ENCODE measurements at places on chromosomes 5 and 9.
A peak's percentile ranks its signal among the peaks of the same experiment; 100 is the strongest.

DNA sequence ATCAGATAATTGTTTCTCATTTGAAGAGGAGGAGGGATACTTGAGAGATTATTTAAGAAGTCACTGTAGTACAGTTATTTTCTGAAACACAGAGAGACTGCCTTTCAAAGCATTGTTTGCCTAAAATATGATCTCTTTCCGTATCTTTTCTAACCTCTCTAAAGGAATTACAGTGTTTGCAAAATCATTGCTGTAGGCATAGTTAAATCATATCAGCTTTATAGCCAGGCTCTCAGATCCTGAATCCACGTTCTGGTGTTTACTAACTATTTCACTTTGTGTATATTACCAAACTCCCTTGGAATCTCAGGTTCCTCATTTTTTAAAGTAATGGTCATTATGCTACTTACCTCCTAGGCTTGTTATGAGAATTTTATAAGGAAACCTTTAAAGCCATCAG is 1151.6 kb upstream of the CDH9 start:
- no peak for DNase-seq

DNA sequence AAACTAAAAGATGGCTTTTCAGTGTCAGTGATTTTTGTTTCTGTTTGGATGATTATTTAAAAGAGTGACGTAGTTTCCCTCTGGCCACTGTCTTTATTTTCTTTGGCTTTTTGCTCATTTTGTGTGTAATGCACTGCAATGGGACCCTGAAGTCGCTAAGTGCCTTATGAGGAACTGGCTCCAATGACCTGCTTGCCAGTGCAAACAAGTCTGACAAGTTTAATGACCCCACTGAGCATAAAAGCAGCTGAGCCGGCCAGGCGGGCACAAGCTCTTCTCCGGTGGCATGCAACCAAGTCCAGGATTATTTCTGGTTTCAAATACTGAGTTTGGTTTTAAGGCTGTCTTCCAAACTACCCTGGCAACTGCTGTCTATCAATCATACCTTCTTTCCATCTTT is 15.6 kb upstream of the GNA14 start:
- peak; percentile 28 for DNase-seq

GRCh38 chr5:140923601-140924000 is 2.5 kb upstream of the PCDHAC1 start:
- DNase-seq = no peak

DNA sequence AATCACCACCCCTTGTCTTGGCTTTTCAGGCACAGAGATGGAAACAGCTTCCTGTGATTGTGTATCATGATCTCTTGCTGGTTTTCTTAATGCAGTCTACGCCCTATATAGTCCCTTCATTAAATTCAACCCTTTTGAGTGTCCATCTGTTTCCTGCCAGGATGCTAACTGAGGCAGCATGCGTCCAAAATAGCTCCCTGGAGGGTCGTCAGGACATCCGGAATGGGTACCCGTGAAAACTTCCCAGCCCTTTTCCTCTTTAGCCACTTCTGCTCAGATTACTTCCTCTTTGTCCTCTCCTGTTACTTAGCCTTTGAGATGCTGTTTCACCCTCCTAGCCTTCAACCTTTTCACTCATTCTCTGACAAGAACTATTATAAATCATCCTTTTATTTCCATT is 79.8 kb upstream of the KLF9 start:
- DNase-seq = no peak

- DNase-seq = peak; percentile 43
These were observed 450.5 kb upstream of the CDH10 start for GRCh38 chr5:25095261-25095660.

GRCh38 chr5:35158622-35159369 is 71.5 kb downstream of the PRLR start:
- DNase-seq = no peak

DNA sequence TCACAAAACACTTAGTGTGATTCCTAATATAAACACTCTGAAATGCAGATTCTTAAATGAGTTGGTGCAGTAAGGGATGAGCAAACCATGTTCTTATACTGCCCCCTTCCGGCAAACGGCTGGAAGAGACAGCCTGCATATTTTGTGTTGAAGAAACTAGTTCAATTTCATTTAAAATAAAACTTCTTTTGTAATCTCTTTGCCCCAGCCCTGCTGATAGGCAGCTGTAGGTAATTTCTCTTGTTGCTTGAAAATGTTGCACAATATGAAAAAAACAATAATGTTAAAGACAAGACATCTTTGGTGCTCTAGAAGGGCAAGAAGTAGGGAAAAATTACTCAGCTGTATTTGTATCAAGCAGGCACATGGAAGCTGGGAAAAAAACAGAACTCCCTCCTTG is 89.7 kb upstream of the CCNG1 start:
- DNase-seq = peak; percentile 58

DNA sequence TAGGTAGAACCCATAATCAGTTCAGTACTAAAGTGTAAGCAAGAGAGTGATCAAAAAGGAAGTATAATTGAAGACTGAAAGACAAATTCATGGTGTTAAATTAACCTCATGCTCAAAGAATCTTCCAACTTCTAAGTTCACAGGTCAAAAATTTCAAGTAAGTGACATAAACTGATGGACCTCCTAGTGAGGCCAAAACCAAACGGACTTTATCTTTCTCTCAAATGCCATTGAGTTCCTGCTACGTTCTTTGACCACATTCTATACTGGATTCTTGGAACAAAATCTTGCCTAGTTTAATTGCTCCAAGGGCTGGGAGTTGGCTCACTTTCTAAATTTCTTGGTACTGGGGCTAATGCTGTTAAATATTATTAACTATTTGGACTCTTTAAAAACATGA is 794.9 kb downstream of the TLE4 start:
- no peak for DNase-seq

DNA sequence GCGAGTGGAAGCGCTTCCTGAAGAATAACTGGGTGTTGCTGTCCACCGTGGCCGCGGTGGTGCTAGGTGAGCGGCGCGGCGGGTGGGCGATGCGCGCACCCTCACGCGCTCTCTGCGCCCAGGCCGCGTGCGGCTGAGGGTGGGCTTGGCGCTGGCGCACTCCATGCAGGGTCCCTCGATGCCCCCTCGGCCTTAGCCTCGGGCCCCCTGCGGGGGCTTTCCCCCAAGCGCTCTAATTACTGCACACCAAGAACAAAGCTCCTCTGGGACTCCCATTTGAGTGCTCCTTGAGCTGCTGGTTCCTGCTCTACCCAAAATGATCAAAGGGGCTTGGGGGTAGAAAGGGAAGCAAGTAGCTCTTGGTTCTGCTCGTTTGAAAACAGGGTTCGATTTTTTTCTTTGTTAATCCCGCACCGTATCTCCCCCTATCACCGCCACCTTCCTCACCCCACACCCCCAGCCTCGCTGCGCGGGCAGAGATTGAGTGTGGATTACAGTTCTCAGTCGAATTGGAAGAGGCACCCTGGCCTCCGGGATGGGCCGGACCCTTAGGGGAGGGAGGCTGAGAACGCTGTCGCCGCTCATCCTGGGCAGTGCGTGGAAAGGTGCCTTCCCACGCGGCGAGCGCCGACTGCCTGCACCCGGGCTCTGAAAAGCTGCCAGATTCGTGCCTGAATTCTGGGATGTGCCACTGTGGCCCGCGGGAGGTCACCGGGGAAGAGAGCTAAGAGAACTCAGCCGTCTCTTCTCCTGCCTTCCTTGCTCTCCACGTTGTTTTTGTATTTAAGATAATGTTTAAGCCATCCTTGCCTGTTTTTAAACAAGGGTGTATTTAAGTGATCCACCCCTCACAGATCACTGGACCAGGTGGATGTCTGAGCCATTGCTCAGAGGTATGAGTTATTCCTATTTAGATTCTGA is 697 bp downstream of the SLC1A1 start:
- DNase-seq = no peak

DNA sequence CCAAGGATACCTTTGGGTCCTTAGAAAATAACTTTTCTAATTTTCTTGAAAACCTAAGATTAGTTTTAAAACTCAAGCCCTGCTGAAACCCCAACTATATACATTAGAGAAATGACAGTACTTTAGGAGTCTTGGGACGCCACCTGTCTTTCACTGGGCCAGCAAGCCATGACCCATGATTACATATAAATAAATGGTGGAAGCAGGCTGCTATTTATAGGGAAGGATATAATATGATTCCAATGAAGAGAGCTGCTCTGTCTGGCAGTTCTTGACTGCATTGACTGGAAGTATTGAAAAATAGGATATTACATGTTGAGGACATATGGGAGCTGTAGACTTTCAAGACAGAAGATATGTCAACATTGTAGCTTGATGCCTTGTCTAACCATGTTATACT is 7.3 kb downstream of the JMY start:
- no peak for DNase-seq

DNA sequence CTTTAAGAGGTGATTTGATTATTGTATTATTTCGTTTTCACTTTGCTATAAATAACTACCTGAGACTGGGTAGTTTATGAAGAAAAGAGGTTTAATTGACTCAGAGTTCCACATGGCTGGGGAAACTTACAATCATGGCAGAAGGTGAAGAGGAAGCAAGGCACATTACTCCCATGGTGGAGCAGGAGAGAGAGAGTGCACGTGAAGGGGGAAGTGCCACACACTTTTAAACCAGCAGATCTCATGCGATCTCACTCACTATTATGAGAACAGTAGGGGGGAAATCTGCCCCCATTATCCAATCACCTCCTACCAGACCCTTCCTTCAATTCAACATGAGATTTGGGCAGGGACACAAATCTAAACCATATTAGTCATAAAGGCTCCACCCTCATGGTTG is 36.1 kb upstream of the NDFIP1 start:
- DNase-seq = no peak

DNA sequence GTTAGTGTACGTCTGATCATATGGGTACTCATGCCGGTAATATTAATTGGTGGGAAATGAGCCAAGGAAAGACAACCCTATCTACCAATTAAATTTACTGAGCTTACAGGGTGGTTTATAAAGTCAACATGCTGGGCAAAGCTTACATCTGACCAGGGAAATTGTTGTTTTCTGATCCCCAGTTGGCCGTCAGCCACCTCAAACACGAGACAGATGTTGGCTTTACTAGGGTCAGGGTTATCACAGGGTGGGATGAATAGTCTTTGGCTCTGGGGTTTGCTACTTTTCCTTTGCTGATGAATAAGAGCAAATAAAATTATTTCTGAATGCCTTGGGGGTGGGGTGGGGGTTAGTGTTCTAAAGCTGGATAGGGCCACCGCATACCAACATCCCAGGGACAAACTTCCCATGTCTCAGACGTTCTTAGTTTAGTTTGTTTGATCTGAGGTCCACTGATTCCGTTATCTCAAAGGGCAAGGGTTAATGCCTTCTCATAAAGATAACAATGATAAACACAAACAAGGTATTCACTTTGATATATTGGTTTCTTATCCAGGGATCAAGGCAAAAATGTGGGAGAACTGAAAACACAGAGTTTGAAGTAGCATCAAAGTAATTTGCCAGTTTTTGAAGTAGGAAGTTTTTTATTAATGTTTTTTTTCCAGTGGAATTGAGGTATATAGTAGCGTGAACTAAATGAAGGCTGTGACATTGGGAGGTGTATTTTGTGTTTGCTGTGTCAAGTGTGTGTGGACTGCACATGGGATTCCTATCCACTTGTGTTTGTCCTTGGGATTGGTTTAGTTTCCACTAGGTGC is 109.1 kb upstream of the RPS23 start:
- DNase-seq = peak; percentile 93

- no peak for DNase-seq
These were observed 4.1 kb downstream of the PTCH1 start for GRCh38 chr9:95512709-95513095.

DNA sequence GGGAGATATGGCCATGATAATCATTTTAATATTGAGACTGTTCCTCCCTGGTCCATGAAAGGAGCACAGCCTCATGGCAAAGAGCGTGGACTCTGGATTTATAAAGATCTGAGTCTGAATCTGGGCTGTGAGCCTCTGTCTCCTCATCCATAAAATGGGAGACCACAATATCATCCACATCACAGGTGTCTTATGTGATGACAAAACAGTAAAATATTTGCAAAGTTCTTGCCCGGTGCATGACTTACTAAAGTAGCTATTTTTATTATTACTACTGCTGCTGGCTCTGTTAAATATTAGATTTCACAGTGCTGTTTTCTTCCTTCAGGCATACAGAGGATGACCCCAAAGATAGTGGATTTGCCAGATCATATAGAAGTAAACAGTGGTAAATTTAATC is 74.1 kb downstream of the TEK start:
- no peak for DNase-seq

- DNase-seq = no peak
These were observed 50.9 kb downstream of the MRRF start for GRCh38 chr9:122315534-122315933.

DNA sequence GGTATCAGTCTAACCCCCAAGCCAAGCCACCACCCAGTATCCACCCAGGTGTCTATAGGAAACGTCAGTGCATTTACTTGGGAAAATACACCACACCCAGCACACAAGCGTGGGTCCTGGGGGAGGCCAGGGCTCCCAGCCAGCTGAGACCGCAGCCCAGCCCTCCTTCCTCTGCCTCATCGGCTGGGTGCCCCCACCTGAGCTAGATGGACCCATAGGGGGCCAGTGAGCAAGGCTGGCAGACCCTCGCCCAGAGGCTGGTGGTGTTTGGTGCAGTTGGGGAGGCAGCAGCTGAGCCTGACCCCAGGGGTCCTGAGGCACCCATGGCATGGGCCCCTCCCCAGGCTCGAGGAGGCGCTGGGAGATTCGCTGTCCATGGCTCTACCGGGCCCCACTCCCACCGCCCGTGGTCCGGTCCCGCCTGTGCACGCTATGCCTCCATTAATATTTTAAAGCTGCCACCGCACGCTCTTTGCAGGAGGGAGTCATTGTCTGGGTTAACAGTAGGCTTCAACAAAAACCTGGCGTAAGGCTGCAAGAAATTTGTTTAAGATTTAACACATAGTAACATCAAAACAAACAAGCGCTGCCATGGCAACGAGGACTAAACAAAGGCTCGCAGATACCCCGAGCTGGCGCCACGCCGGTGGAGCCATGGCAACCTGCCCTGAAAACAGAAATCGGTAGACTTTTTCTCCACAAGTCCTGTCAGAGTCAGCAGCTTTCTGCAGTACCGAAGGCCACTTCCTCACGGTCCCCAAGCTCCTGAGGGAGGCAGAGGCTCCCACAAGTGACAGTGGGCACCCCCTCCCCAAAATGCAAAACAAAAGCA is 20.6 kb downstream of the TPPP start:
- peak; percentile 47 for DNase-seq

DNA sequence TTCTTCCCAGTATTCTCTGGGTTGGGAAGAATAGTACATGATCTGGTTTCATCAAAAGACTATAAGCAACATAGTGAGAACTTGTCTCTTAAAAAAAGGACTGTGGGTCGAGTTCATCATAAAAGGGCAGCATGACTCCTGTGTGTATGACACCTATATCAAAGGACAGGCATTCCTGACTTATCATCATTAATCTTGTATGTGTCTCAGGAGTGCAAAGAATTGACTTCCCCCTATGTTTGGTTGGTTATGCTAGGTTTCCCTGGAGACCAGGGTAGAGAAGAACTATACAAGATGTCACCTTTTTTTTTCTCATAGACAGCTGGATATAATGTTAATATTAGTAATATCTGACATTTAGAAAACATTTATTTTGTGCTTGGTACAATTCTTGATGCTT is 173.1 kb upstream of the ANKRD55 start:
- no peak for DNase-seq

Measured in A172 (cell line).